ENCODE measurements at places on chromosomes 4 and X. TPM values are rescaled to one million over a fixed set of nuclear protein-coding genes. Genes with fewer than 3 reads are reported as not detected.

DNA sequence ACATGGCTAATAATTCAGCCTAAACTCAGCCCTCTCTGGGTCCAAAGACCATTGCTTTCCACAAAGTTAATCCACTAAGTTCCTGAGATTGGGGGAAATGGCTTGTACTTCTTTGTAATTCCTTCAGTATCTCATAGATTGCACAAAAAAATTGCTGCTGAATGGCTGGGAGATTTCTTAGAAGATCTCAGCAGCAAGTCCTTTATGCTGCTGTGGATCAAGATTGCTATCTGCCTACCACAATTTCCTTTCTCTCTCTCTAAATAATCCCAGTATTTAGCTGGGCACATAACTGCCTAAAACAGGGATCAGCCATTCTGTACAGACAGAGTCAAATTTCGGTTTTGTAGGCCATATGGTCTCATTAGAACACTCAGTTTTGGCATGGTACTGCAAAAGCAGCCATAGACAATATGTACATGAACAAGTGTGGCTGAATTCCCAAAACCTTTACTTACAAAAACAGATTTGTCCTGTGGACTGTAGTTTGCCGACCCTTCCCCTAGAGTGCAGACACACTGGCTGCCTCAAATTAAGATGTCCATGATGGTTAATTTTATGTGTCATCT, 18.5 kb upstream of the HOPX start:
- H3K36me3 ChIP-seq = no peaks in the 10 kb centered on the region
- no peaks in the 10 kb centered on the region for H3K27me3 ChIP-seq
- H3K4me3 ChIP-seq = no peak overlapping the region
- no peak overlapping the region for H3K27ac ChIP-seq
- DNase-seq = peak; percentile 62

DNA sequence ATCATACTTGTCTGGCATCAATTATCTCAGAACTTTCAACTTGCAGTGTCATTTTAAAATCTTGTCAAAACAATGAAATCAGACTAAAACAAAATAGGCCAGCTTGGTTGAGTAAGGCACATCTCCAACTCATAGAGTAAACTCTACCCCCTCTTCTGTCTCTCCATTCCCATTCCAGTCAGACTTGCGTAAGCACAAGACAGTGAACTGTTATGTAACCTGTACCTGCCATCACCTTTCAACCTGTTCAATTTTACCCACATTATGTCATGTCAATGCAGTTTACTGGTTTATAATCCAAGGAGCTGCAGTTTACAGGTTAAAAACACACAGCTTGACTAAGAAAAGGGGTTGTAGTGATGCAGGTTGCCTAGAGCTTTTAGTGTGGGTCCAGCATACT, 8.3 kb downstream of the CDX4 start:
- no peaks in the 10 kb centered on the region for H3K4me1 ChIP-seq
- H3K27me3 ChIP-seq = peaks cover 9% of the 10 kb centered on the region
- no peaks in the 10 kb centered on the region for H3K36me3 ChIP-seq
- no peak overlapping the region for H3K27ac ChIP-seq

GRCh38 chr4:57504797-57505530, 394.8 kb upstream of the IGFBP7 start:
- H3K4me1 ChIP-seq = no peaks in the 10 kb centered on the region
- no peaks in the 10 kb centered on the region for H3K27me3 ChIP-seq
- H3K4me3 ChIP-seq = no peak overlapping the region
- no peak overlapping the region for H3K27ac ChIP-seq

- no peaks in the 10 kb centered on the region for H3K4me1 ChIP-seq
- no peak overlapping the region for H3K27ac ChIP-seq
- no peaks in the 10 kb centered on the region for H3K36me3 ChIP-seq
- H3K27me3 ChIP-seq = no peaks in the 10 kb centered on the region
Measured at GRCh38 chr4:63296773-63297172, 1112.5 kb downstream of the TECRL start.

DNA sequence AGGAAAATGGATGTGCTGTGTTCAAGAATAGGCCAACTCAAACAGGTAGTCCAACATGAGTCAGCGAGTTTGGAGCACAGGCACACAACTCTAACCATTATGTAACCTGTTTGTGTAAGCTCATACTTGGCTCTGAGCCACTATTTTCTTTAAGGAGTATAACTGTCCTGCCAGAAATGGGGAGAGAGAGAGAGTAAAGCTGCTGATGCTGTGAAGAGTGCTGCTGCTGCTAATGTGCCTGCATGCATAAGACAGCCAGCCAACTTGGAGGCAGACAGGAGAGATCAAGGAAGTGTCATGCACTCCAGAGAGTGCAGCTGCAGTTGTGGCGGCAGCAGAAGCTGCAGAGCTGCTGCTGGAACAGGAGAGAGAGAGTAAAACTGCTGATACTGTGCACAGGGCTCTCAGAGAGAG, 11.7 kb upstream of the STATH start:
- no peaks in the 10 kb centered on the region for H3K4me1 ChIP-seq
- H3K27ac ChIP-seq = no peak overlapping the region
- H3K27me3 ChIP-seq = no peaks in the 10 kb centered on the region
- DNase-seq = no peak
- no peaks in the 10 kb centered on the region for H3K36me3 ChIP-seq
- no peak overlapping the region for H3K4me3 ChIP-seq

- H3K27ac ChIP-seq = peak overlapping the region; percentile 89
- peak overlapping the region; percentile 96 for H3K4me3 ChIP-seq
- H3K4me1 ChIP-seq = peaks cover 37% of the 10 kb centered on the region
Measured at GRCh38 chr4:2962614-2963174, 512 bp downstream of the NOP14 start.

DNA sequence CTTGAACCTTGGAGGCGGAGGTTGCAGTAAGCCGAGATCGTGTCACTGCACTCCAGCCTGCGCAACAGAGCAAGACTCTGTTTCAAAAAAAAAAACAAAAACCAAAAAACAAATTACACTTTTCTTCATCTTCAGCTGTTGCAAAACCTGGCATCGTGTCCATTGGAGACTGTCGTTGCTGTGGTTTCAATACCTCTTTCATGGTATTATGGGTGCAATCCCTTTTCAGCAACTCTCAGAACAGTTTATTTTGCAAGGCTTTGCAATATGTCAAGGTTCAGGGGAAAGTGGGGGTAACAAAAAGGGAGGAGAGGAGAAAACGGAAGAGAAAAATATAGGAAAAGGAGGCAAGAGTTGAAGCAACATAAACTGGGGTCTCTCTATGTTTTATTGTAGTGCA, 40.8 kb downstream of the ARSD start:
- H3K36me3 ChIP-seq = no peaks in the 10 kb centered on the region
- H3K27me3 ChIP-seq = no peaks in the 10 kb centered on the region
- no peak overlapping the region for H3K27ac ChIP-seq

DNA sequence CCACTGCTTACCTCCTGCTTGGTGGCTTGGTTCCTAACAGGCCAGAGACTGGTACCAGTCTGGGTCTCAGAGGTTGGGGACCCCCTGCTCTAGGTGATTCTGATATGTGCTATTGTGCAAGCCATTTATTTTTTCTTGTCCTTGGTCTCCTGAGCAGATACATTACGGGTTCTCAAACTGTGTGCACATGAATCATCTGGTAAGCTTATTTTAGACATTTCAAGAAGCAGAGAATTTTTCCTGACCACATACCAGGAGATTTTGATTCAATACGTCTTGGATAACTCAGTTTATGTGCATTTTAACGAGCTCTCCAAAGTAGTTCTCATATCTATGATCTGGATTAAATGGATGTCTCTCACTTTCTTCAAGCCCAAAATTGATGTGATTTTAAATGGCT, 77.2 kb downstream of the FHIP1A start:
- no peaks in the 10 kb centered on the region for H3K36me3 ChIP-seq
- peak overlapping the region; percentile 8 for H3K4me3 ChIP-seq
- peak overlapping the region; percentile 86 for H3K27ac ChIP-seq
- H3K4me1 ChIP-seq = peaks cover 25% of the 10 kb centered on the region
- no peaks in the 10 kb centered on the region for H3K27me3 ChIP-seq
- no peak for DNase-seq

DNA sequence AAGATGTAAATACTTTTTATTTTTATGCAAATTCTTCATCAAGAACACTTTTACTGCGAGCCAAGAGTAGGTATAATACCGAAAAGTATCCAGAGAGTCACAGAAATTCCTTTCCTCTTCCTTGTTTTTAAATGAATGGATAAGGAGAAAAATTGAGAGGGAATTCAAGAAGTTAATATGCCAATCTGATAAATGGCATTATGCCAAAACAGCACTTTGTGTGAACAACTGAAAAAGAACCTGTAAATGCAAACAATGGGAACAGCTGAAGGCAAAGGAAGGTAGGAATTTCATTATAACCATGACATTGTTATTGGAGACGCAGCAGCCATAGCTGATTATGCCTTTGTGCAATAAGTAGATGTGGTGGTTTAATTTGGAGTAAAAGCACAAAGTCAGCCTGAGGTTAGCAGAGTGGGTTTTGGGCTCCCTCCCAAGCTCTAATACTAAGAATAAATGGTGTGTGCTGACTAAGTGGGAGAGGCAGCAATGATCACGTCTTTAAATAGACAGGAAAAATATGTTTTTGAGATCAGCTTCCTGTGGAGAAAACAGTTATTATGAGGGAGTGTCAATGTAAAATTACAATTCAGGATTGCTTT, 209.8 kb upstream of the NDST4 start:
- no peaks in the 10 kb centered on the region for H3K36me3 ChIP-seq
- no peak overlapping the region for H3K4me3 ChIP-seq
- no peak for DNase-seq
- no peaks in the 10 kb centered on the region for H3K4me1 ChIP-seq

GRCh38 chr4:8795140-8795539, 76.5 kb downstream of the HMX1 start:
- no peak overlapping the region for H3K4me3 ChIP-seq
- H3K27me3 ChIP-seq = no peaks in the 10 kb centered on the region
- H3K4me1 ChIP-seq = no peaks in the 10 kb centered on the region
- H3K27ac ChIP-seq = no peak overlapping the region

DNA sequence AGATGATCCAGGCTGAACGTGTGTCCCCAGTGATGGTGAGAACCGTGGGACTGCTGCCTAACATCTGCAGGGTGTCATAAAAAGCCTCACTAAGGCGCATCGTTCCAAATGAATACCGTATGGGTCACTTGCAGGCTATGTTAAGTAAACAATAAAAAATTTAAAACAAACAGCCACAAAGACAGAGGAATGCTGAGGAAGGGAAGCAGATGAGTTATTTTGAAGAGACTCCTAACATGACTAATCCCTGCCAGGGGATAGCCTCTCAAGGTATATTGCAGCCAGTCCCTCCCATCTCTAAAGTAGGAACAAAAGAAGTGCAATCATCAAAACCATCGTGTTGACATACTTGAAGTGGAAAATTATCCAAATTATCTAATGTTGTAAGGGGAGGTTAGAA, 83.8 kb downstream of the UNC5C start:
- no peak overlapping the region for H3K4me3 ChIP-seq
- no peaks in the 10 kb centered on the region for H3K4me1 ChIP-seq
- H3K27me3 ChIP-seq = no peaks in the 10 kb centered on the region
- no peaks in the 10 kb centered on the region for H3K36me3 ChIP-seq

DNA sequence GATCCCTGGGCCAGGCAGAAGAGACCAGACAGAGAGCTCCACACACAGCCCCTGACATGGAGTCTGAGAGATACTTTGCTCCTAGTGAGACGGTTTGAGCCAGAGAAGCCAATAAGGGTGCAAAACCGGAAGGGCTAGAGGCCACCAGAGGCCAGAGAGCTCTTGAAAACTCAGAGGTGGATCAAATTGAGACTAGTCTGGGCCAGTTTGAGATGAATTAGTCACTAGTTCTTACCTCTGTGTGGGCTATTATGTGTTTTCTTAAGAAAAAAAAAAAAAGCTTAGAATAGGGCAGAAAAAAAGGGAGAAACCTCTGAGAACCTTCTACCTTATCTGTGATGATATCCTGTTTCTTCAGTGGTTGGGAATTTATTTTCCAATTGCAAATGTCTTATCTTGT, 110.4 kb upstream of the EDNRA start:
- H3K4me1 ChIP-seq = peaks cover 24% of the 10 kb centered on the region
- no peaks in the 10 kb centered on the region for H3K36me3 ChIP-seq
- DNase-seq = no peak
- peak overlapping the region; percentile 59 for H3K27ac ChIP-seq
- H3K27me3 ChIP-seq = no peaks in the 10 kb centered on the region

- peaks cover 9% of the 10 kb centered on the region for H3K36me3 ChIP-seq
- H3K4me3 ChIP-seq = peak overlapping the region; percentile 29
- no peak for DNase-seq
- H3K27me3 ChIP-seq = no peaks in the 10 kb centered on the region
Measured at GRCh38 chr4:25843340-25844097, 19.3 kb downstream of the SEL1L3 start.

DNA sequence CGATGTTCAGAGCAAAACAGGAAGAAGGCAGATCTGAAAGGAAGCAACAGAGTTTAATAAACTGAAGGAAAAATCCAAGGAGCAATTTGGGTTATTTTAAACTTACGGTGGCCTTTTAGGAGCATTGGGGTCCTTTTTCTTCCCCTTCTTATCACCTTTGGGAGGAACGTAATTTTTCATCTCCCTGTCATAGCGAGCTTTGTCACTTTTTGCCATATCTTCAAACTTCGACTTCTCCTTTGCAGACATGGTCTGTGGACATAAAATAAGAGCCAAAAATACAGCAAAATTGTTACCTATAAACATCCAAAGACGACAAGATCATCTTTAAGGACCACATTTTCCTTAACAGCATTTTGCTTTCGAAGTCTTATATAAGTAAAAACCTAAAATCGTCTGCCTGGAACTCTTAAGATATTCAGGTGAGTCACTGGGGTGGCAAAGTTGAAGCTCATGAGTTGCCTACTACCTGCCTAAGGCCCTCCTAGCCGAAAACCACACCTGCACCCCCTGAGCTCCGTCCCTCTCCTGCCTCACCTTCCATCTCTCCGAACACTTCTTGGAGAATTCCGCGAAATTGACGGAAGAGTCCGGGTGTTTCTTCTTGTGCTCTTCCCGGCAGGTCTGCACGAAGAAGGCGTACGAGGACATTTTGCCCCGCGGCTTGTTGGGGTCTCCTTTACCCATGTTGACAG, 1.0 kb downstream of the HMGB2 start:
- H3K27ac ChIP-seq = peak overlapping the region; percentile 57
- peaks cover 30% of the 10 kb centered on the region for H3K4me1 ChIP-seq
- no peaks in the 10 kb centered on the region for H3K27me3 ChIP-seq
- DNase-seq = peak; percentile 78

DNA sequence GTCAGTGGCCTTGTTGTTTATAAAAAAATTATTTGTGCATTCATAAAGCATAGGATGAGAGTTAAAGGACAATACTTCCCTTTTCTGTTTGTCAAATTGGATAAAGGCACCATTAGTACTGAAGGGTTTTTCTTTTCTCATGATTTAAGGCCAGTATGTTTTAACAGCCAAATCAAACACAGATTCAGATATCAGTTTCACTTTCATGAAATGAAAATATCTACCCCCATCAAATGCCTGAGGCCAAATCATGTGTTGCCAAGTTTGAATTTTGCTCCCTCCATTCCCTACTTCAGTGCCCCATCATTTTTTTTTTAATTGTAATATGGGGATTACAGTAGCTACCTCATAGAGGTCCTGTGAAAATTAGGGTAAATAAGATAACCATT, 745.9 kb downstream of the RPA4 start:
- peaks cover 3% of the 10 kb centered on the region for H3K27me3 ChIP-seq
- no peak overlapping the region for H3K27ac ChIP-seq
- DNase-seq = no peak
- H3K4me3 ChIP-seq = no peak overlapping the region

The HSD17B11 gene
- total RNA-seq = 46.9 TPM

The LAMP2 gene
- total RNA-seq = 237 TPM

The PDZD4 gene
- under 0.01 TPM for total RNA-seq

The CTAG1A gene
- total RNA-seq = not detected

The XAGE1A gene
- not detected for total RNA-seq

The IQCM gene
- not detected for total RNA-seq

The CLGN gene
- total RNA-seq = 0.72 TPM

Data from osteoblast (primary cell).